GOT3 (cell line): ENCODE measurements at places on chromosomes 12 and 14.

DNA sequence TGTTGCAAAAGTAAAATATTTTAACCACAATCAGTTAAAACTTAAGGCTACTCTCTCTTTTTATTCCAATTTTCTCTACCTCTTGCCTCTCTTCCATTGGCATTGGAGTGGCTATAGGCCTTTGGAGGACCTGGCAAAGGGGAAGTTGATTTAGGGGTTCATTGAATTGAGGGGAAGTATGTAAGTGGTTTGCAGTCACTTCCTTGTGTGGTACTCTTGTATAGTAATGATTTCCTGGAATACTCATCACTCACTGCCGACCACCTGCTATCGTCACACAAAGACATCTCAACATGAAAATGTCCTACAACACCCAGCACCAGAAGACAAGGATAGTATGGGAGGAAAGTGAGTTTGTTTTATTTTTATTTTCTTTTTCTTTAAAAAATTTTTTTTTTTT, 45.7 kb upstream of the CPM start:
- DNase-seq = no peak

DNA sequence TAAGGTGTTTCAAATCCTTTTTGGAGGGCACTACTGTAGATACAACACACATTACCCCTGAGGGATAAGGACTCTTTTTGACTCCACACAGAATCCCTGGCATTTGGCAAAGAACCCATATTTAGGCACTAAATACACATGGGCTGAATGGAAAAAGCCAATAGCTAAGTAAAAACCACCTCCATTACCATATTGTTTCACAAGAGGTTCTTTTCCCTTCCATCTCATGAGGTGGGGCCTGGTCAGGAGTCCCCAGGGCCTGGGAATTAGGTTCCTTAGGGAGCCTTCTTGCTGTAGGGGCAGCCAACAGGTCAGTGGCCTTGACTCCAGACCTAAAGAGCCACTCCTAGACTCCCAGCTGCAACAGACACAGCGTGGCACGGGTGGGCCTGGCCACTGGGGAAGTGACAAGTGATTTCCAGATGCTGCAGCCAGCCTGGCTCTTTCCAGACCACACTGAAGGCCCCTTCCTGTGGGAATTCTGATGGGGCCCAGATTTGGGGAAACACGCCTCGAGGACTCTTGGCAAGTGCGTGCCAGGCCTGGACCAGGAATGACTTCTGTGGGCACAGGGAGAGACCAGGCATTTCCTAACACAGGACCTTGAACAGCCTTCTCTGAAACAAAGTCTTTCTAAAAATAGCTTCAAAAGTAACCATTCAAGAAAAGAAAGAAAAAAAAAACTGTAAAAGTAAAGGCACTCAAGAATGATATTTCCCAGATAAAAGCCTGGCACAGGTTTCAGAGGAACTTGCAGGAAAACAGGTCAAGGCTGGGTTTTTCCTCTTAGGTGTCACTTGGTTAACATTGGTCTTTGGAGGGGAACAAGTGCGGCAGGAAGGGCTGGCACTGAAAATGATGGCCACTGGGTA, 18.1 kb downstream of the SSH1 start:
- DNase-seq = no peak

DNA sequence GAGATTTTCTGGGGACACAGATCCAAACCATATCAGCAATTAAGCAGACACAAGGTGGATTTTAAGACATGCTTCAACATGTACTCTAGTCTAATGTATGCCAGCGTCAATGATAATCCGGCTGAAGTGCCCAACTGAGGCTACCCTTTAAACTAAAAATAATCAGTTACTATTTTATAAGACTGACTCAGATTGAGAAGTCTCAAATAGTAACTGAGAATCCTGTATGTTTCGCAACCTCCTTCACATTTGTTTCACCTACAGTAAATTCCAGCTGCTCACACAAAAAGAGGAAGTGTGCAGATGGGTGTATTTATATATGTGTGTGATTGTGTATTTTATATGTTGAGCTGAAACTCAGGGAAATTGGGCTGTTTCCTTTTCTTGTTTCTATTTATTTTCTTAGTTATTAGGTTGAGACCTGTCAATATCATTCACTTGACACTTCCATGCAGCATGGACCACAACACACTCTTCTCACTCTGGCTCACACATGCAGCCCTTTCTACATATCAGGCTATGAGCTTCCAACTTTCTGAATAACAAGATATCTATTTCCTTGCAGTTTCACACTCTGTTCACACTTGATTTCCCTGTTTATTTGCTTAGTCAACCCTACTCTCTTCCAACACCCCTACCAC, 1224.9 kb upstream of the TMEM132C start:
- no peak for DNase-seq

GRCh38 chr12:106308611-106309010, 6.1 kb downstream of the TCP11L2 start:
- DNase-seq = no peak

DNA sequence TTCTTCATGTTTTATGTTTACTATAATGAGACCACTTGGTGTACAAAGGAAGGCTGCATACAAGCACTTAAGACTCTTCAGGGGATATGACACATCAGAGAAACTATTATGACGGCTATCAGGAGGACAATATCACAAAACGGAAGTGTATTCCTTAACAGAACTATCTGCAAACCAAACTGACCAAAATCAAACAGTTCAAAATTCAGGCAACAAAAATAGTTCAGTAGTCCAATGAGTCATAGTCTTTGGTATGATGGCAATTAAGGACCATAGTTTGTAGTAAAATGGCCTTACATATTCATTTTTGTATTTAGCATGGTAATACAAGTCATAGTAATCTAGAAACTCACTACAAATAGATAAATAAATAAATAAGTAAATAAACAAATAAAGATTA, 1638.7 kb upstream of the SEL1L start:
- no peak for DNase-seq

- DNase-seq = no peak
Observed at GRCh38 chr12:125189015-125189414, 123.8 kb downstream of the AACS start.

DNA sequence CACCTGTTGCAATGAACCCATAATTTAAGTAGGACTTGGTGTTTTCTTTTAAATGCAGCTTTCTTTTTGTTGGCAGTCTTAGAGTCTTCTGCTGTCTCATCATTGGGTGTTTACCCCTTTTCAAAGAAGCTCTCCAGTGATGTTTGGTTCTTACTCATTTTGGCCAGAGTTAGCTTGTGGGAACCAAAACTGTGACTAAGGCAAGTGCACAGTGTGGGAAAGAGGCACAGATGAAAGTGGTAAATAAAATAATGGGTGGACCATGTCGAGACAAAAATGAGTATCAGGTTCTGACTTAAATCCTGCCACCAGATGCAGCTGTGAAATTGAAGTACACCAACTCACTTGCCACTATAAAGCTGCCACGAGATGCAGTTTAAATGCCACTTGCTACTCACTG, 615.4 kb upstream of the MIS18BP1 start:
- no peak for DNase-seq

DNA sequence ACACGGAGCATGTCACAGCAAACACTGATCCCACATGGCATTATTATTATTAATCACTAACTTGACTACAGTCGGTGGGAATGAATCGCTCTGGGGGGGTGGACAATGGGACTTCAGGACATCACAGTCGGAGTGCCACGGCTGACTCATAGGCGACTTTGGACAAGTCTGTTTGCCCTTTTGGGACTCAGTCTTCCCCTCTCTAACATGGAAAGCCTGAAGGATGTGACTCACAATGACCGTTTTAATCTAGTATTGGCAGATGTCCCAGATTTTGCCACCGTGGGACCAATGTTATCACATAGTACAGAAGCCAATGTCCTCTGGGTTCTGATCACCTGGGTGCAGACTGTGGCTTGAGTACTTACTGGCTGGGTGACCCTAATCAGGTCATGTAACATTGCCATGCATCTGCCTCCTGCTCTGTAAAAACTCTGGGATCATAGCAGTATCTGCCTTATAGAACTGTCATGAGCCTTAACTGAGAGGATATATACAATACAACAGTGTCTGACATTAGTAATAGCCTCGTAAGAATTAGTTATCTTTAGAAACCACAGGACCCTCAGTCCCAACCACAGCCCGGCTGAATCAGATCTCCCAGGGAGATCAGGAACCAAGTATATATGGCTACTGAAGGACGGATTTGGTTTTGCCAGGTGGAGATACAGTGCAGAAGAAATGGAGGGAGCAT, 362.6 kb downstream of the BCL11B start:
- no peak for DNase-seq

GRCh38 chr12:70796989-70797388, 123.5 kb downstream of the PTPRR start:
- DNase-seq = no peak

- DNase-seq = no peak
Observed at GRCh38 chr12:63928305-63928704, 83.8 kb downstream of the SRGAP1 start.

DNA sequence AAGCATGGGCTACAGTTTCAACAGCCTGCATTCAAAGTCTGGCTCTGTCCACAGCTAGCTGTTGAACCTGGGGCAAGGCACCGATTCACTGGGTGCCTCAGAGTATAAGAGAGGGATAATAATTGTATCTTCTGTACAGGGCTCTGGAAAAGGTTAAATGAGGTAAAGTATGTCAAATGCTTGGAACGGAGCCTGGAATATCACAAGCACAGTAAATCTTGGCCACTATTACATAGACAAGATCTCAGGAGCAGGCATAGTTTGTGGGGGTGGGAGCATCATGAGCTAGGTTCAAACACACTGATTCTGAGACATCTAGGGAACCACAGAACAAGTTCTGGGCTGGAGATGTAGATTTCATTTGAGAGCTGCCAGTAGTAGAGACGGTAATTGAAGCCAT, 203.7 kb upstream of the NUDT4 start:
- no peak for DNase-seq

DNA sequence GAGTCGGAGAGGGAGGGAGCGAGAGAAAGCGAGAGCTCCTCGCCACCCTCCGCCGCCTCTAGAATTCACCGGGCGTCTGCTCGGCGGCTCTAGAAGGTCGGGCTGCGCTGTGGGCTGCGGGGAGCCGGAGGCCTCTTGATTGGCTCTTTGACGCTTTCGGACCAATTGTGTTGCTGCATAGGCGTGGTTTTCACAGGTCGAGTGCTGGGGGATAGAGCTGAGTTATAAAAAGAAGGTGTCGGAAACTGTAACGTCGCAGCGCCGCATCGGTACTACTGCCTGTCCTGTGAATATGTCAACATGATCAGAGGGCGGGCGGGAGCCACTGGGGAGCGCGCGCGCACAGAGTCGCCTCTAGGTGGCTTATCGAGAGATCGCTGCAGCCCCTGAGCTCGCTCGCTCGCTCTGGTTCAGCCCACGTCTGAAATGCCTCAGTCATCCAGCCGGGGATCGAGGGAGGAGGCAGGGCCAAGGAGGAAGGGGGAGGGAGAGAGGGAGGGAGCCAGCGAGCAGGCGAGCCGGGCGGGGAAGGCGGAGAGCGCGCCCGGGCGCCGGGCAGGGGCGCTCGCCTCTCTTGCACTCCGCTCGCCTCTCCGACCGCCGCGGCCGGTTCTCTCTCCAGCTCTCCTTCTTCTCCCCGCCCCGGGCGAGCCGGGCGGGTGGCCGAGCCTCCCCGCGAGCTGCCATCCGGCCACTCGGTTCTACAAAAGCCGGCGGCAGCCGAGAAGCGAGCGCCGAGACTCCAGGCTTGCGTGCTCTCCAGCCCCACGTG, at the start of gene TBX3:
TBX3 (minus strand) TSS at position 78 of the 772 bp plus-strand sequence. CDS start 975 bp downstream, outside the sequence.
- DNase-seq = peak; percentile 91

DNA sequence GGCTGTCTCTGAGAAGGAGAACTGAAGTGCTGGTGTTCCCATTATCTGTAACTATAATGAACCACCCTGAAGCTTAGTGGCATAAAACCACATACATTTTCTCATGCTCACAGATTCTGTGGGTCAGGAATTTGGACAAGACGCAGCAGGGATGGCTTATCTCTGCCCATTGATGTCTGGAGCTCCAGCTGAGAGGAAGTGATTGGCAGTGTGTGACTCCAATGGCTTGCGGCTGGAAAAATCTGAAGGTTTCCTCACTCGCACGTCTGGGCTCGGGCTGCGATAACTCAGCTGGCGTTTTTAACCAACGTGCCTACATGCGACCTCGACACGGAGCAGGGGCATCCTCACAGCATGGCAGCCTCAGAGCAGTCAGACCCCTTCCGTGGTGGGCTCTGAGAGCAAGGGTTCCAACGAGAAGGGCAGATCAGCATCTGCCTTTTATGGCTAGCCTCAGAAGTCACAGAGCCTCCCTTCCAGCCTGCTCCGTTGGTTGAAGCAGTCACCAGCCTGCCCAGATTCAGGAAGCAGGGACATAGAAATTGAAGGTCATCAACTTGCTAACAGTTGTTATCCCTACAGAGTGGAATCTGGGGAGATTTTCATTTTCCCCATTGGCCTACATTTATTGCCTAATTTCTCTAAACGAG, 143.3 kb upstream of the BCL2L14 start:
- DNase-seq = no peak

DNA sequence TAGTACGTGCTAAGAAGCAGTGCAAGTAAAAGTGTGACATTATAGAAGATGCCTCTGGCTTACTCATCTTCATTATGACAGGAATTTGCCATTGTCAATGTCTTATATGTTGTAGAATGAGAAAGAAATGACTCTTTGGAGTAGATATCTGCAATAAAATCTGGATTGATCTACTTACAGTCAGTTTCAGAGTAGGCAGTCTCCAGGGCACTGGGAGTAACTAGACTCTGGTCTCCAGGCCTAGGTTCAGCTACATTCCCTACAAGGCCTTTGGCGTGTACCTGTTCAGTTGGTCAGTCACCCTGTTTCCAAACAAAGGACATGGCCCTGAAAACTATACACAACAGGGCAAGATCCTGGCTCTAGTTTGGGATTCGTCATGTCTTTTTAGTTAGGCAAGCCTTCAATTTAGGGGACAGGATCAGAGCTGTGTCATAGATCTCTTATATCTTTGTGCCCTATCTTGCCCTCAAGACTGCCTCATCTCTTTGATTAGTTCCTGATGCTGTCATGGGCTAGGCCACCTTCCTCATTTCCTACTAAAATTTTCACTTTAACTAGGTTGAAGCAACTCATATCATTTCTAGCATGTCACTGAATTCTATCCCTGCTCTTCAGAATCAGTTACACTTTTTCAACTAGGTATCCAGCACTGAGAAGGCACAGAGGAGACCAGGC, 410.0 kb downstream of the RAD51B start:
- no peak for DNase-seq

- DNase-seq = no peak
Observed at GRCh38 chr12:113416091-113416754, 6.0 kb upstream of the SDSL start.

DNA sequence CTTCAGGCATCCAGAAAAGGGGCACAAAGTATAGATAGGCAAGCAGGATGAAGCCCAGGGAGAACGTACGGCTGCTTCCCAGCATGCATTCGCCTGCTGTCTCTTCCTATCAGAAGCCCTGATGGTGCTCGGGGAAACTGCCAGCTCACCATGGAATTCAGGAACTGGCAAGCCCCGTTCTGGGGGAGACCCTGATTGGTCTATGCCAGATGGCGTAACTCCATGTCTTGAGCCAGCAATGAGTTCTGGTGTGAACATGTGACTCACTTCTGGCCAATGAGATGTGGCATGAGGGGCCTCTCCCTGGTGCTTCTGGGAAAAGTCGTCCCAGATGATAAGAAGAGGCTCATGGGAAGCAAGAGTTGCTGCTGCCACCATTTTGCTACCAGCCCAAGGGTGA, 270.8 kb downstream of the BCL11B start:
- DNase-seq = no peak

- DNase-seq = no peak
Observed at GRCh38 chr14:92906823-92907222, 16.1 kb upstream of the CHGA start.

- no peak for DNase-seq
Observed at GRCh38 chr14:35992816-35993683, 166.9 kb downstream of the BRMS1L start.
